ENCODE measurements at places on chromosomes 7 and 10.

DNA sequence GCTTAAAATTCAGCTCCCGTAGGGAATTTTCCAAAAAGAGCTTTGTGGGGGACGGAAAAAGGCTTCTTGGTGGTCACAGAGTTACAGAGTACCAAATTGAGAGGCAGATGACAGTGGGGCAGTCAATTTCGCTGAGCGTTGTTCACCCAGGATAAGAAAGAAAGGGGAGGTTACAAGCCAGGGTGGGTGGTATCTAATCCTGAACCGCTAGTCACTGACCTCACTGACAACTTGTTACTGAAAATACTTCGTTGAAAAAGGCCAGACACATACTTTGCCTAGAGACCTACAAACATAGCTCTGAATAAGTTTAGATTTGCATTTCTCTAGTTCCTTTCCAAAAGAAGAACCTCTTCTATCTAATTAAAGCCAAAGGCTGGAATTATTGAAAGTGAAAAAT, at the start of gene CTNNA3:
Gene CTNNA3, minus strand, starts transcription at position 167 of the 400 bp plus-strand sequence.
- no peak for DNase-seq

DNA sequence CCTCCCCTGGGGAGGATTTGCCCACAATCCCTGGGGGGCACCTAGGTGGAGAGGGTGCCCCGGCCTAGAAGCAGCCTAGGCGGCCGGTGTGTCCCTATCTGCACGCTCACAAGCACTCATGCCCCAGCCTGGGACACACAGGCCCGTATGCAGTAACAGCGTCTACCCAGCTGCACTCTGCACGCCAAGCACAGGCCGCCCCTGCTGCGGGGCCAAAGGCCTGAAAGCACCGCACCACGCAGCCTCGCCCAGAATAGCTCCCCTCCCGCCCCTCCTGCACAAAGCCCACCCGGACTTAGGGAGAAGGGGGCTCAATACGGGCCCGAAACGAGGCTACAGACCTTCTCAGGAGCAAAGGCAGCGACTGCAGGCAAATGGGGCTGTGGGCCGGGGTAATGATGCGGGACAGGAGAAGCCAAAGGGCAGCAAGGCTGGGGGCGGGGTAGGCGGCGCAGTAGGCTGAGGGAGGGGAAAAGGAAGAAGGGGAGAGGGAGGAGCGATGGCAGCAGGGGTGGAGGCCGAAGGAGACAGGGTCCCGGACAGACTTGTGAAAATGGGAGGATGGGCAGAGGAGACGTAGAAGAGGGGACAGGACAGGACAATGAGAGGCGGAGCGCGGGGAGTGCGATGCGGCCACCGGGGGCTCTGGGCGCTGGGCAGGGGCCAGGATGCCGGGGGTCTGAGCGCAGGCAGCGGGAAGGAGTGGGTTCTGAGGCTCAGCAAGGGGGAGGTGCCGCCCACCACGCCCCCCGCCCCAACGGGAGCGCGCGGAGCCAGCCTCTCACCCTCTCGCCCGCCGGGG, 544 bp downstream of the GPRIN2 start:
- no peak for DNase-seq

GRCh38 chr7:111517549-111517951, 44.7 kb downstream of the IMMP2L start:
- no peak for DNase-seq

GRCh38 chr10:77251297-77252013, 386.2 kb downstream of the KCNMA1 start:
- DNase-seq, result no peak

DNA sequence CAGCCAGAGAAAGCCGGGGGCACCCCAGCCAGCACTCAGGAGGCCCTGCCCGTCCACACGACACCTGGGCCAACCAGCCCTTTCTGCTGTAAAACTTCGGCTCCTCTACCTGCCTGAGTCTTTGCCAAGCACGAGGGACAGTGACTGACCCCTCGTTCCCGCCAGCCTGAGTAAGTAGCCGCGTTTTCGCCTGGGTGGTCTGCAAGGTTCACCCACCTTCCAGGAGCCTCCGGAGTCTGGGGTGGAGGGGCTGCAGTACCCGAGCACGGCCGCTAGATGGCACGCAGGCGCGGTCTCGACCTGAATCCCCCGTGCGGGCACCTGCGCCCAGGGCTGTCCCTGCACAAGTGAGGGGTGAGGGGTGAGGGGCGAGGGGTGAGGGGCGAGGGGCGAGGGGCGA, 192.7 kb downstream of the PTPRN2 start:
- DNase-seq, result no peak

DNA sequence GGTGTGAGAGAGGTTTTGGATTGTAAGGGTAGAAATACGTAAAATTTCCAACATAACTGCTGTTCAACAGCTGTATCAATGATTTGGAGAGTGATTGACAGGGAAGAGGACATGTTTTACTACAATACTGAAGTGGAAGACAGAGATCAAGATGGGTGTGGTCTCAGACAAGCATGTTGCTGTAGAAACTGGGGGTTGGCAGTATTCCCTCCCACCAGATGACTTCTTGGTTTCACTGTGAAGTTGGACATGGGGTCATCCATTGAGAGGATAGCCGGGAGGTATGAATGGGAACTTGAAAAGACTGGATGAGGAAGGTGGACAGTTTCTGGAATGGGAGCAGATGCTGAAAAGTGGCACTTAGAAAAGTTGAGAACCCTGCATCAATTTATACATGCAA, 95.3 kb upstream of the HDAC9 start:
- DNase-seq, result no peak

GRCh38 chr7:110281362-110281761, 809.6 kb upstream of the LRRN3 start:
- DNase-seq, result no peak

- no peak for DNase-seq
Observed at GRCh38 chr10:127434006-127434405, 115.1 kb upstream of the NPS start.

DNA sequence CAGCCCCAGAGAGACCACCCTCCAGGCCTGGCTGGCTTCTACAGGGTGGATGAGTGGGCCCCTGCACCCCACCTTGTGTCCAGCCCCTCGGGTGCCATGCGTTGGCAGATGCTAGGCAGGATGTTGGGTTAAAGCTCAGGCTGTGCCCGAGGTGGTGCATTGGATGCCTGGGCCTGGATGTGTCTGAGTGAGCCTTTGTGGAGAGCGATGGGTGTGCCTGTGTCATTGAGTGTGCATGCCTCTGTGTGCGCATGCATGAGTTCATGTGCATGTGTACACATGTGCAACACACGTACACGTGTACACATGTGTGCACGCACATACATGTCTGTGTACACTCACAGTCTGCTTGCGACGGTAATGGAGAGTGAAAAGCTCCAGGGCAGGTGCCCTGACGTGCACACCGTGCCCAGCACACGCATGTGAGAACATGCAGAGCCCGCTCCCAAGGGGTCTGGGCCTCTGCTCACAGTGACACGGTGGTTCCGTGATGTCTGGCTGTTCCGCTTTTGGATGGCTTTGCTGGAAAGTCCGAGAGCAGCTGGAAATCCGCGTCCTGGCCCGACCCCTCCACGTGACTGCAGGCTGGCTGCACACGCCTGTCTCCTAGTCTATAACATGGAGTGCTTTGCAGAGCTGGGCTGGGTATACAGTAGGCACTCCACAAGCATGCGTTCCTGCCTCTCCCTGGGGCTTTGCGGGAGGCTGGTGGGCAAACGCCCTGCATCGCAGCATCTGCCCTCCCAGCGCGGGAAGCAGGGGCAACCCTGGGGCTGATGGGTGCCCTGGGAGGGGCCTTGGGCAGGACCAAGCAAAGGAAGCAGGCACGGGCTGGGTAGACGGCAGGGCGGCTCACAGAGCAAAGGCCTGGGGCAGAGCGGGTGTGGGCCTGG, 36.9 kb downstream of the ELFN1 start:
- DNase-seq, result no peak

DNA sequence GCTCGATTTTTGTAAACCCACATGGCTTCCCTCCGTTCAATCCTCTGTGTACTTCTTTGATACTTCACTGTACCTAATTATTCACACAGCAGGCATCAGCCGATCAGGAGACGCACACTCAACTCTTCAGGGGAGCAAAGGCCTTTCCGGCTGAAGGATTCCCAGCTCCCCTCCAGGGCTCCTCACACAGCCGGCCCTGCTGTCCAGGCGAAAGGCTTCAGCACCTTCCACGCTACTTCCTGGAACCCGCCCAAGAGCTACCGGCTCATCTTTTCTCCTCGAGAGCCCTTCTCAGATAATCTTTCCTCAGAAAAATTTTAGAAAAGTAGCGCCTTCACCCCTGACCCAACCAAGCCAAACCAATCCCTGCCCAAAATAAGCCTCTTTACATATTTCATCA, 270.4 kb downstream of the ZMYND11 start:
- DNase-seq, result no peak

DNA sequence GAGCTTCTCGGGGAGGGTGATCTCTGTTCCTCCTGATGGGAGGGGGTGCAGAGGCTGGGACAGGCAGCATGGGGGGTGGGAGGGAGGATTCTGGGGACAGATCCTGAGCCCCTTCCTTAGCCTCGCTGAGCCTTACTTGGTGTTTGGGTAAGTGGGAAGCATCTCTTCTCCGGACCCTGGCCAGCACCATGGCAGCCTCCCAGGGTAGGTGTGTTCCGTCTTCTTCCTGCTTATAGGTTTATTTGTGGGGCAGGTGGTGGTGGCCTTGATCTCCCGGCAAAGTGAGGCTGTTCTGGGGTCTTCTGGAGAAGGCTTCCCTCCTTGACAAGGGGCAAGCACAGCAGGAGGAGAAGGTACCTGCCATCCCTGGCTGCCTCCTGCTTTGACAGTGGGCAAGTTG, 226.9 kb downstream of the GLRX3 start:
- DNase-seq, result no peak

DNA sequence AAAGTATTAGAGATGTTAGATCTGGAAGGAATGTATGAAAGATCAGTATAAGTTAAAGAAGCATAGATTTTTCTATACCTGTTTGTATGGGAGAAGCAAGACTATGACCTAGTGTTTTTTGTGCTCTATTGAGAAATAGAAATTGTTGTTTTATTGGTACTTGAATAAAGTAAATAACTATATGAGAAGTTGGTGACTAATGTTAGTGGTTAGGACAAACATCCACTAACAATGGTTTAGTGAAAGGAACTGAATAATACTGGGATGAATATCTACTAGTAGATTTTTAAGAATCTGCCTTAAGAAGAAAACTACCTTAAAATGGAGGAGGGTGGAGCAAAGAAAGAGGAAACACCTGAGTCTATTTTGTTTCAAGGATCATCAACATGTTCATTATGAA, 521.1 kb upstream of the POT1 start:
- DNase-seq, result no peak

Data from esophagus squamous epithelium (tissue), 5 donors.